AG09319 (cell line): ENCODE measurements at places on chromosomes 13 and 19.

DNA sequence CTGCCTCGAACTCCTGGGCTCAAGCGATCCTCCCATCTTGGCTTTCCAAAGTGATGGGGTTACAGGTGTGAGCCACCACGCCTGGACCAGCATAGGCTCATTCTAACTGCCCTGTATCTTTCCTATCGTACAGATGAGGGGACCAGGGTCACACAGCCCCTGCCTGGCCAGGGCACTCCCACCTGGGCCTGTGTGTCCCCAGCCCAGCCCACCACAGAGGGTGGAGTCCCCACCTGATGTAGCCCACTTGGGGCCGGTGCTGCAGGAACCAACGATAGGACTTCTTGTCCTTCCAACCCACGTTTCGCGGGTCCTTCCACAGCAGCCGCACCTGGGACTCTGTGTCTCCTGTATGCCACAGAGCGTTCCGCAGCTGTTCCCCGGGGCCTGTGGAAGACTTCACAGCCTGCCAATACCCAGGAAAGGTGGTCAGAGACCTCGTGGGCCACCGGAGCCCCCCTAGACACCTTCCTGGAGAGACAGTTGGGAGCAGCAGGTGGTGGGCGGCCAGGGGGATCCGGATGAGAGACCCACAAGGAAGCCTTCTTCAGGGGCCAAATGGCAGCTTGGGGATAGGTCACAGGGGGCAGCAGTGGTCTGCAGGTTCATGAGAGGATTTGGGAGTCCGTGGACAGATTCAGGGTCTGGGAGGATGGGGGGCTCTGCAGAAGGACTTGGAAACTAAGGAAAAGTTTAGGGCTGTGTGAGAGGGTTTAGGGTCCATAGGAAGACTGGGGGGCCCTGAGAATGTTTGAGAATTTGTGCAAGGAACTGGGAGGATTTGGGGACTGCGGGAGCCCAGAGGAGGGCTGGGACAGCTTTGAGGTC lies 6.9 kb downstream of the COMP start:
- DNase-seq, result no peak

DNA sequence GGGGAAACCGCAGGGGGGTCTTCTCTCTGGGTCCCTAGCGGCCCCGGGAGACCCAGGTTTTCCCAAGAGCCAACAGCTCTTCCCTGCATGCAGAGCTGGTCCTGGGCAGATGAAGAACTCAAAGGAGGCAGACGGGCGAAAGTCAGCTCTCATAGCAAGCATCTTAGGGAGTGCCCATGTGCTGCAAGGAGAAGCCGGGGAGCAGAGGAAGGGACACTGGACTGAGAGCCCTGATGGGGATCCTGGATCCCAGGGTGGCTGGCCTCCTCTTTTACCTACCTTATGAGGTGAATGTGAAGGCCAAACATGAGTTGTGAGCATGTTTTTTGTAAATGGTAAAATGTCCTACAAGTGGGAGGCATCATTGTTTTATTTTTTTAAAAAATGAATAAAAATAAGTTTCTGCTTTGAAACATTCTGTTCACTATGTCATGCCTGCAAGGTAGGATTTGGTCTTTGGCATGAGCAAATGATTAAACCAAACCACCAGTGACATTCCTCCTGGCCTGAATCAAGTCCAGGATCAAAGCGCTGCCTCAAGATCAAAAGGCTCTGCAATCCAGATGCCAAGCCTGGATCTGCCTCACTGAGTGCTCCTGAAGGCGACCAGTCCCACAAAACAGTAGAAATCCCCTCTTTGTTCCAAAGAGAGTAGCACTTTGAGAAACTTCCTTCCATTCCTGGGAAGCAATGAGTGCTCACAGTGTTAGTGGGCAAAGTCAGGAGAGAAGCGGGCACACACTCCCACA lies 92.2 kb upstream of the SERP2 start:
- DNase-seq, result no peak

- no peak for DNase-seq
Observed at GRCh38 chr13:85509512-85509911, 289.7 kb downstream of the SLITRK6 start.

DNA sequence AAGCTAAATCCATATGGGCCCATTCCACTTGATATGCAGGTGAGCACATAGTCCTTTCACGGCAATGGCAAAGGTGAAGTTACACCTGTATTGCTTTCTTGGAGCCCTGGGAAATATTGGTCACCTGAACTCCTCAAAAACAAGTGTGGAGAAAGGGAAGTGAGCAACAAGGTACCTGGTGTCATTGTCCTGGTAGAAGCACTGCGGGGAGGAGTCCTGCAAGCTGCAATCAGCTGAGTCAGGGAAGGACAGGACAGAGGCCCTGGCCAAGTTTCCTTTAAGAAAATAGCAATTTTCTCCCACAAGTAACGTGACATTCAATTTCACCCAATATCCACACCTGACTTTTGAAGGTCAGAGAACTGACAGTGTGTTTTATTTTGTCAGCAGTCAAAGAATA lies 389.1 kb downstream of the IRS2 start:
- no peak for DNase-seq

GRCh38 chr19:45878043-45878794 lies 7.7 kb downstream of the IRF2BP1 start:
- DNase-seq, result no peak

DNA sequence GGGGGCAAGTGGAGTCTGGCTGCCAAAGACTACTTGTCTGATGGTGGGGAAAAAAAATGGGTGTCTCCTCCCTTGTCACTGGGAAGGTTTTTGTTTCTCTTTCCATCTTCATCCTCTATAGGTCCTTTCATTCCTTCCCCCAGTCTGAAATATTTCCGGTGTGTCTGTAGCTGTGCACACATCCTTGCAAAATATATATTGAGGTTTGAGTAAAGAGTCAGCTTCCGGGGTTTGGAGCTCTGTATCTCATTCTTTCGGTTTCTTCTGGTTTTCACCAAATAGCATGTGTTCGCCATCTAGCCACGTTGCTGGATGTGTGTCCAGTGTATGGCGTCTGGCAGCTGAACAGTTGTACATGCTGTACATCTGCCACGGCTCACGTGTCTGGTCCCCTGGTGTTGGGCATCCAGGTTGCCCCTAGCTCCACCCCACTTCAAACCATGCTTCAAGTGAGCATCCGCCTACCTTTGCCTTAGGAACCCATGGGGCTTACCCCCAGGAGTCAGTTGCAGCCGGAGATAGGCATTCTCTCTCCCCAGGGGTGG lies 142.2 kb downstream of the SIPA1L3 start:
- DNase-seq, result no peak

DNA sequence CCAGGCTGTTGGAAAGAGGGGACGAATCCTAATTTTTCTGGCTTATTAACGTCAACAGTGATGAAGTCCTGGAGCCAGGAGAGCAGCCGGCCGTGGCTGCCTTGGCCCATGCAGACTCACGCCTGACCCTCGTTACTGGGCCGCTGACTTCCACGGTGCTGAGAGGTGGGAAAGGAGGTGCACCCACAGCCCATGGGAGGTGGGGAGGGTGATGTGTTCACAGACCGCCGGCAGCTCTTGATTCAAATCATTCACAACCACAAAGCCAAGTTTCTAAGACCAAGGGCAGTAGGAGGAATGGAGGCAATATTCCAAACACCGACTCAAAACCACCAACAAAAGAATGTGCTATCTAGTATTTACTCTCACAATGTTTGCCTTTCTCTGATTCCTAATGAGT lies 24.3 kb downstream of the COL4A2 start:
- DNase-seq, result no peak

GRCh38 chr13:33494596-33495204 lies 209.1 kb upstream of the STARD13 start:
- DNase-seq, result no peak

- DNase-seq, result no peak
Observed at GRCh38 chr19:31617010-31617585, 267.9 kb upstream of the TSHZ3 start.

DNA sequence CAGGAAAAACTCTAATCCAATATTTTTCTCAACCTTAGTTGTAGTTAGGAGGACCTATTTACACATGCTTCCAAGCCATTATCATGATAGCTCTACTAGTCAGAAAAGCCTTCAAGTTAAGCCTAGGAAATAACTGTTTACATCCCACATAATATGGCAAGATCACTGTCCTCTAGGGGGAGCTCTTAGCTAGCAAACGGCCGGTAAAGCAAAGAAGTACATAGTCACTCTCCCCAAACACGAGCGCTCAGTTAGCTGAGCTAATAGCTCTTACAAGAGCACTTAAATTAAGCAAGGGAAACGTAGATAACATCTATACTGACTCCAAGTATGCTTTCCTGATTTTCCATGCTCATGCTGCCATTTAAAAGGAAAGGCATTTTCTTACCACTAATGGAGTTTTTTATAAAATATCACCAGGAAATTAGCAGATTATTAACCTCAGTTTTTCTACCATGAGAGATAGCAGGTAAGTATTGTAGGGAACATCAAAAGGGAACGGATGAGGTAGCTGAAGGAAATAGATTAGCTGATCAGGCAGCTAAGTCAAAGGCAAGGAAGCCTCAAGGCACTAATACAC lies 100.6 kb upstream of the PABPC3 start:
- DNase-seq, result peak; percentile 71

DNA sequence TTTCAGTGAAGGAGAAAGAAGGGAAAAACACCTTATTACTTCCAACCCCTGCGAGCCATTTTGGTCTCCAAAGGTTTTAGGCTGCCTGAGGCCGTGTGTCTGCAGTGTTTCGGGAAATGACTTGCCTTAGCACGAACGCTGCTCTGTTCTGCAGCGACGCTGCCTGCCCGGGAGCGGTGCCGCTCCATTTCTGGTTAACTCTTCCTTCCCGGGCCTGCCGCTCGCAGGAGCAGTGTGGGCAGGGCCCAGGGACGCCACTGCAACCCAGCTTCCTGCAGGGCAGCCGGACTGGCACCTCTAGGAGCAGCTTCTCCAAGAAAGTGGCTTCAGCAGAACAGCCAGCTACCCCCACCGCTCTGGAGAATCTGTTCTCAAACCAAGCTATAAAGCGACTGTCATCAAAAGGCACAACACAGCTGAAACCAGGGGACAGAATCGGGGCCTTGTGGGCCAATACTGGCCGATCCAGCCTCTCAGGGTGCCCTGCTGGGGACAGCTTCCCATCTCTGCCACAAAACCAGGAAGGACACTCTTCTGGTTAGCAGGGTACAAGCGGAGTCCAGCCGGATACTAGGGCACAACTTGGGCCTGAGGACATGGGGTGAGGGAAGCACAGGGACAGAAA lies 72.2 kb downstream of the KCTD15 start:
- DNase-seq, result no peak

DNA sequence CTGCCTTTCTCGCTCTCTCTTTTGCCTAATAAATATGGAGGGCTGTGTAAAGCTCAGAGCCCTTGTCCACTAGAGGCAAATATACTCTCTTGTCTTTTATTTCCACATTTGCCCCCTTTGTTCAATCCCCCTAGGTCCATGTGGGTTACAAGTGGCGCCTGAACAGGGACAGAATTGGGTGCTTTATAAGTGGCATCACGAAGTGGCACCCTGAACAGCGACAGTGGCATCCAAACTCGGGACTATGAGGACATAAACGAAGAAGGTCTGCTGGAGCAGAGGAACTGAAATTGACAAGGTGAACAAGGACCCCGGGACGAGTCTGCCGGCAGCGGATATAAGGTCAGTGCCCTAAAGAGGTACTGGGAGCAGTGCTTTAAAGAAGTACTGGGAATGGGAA lies 4.3 kb upstream of the ZNF610 start:
- DNase-seq, result no peak

GRCh38 chr13:46077265-46077664 lies 24.7 kb upstream of the ZC3H13 start:
- DNase-seq, result no peak

DNA sequence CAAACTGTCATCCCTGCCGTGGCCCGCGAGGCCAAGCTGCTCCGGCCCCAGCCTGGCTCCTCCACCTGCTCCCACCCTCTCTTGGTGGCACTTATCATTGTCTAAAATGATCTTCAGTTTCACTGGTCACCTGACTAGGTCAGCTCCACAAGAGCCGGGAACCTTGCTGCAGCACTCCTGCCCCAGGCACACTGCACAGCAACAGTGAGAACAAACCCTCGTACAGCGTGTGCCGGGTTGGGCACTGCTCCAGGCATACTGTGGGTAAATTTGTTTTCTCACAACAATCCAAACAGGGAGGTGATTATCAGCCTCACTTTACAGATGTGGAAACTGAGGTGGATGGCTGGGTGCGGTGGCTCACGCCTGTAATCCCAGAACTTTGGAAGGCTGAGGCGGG lies 8.9 kb downstream of the DEDD2 start:
- no peak for DNase-seq

DNA sequence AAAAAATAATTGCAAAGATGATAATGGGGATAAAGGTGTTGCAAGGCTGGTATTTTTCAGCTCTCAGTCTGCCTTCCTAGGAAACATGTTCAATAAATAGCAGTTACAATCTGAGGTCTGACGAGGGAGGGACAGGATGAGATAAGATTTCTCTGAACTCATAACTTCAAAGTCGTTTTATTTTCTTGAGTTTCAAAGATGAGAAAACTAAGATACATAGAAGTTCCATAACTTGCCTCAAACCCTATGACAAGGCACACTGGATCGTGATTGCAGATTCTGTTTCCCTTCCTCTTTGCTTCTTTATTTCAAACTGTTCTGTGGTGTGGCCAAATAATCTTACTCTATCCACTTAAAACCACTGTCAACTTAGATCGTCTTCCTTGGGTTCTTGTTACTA lies 327.2 kb downstream of the GPC5 start:
- DNase-seq, result no peak

GRCh38 chr19:5024282-5024681 lies 55.4 kb downstream of the KDM4B start:
- no peak for DNase-seq

- peak; percentile 37 for DNase-seq
Observed at GRCh38 chr19:48674921-48675824, 2.4 kb upstream of the NTN5 start.

GRCh38 chr13:39259371-39260140 lies 221.3 kb downstream of the NHLRC3 start:
- no peak for DNase-seq

GRCh38 chr19:459724-460511 lies 915 bp downstream of the SHC2 start:
- DNase-seq, result no peak

DNA sequence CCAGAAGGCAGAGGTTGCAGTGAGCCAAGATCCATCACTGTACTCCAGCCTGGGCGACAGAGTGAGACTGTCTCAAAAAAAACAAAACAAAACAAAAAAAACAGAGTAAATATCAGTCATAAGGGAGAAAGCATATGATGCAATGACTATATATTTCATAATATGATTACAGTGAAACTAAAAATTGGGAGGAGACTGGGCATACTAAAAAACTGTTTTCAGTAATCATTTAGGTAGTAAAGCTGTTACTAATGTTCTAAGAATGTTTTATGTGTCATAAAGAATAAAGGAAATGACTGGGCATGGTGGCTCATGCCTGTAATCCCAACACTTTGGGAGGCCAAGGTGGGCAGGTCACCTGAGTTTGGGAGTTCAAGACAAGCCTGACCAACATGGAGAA lies 15.9 kb downstream of the ZNF573 start:
- DNase-seq, result no peak

GRCh38 chr13:36997716-36998427 lies 1.3 kb downstream of the ALG5 start:
- DNase-seq, result no peak

GRCh38 chr13:110444226-110444653 lies 117.3 kb downstream of the RAB20 start:
- no peak for DNase-seq
